Right atrium auricular region (tissue), 2 donors: ENCODE measurements at places on chromosomes 16 and 17. TPM values are rescaled to one million over a fixed set of nuclear protein-coding genes. Genes with fewer than 3 reads are reported as not detected.

Gene ABCA9
- total RNA-seq = 11.3 TPM

Gene KRTAP3-1
- total RNA-seq = not detected

Gene CLEC18B
- not detected for total RNA-seq

Gene CLDN9
- 0.39 TPM for total RNA-seq

Gene TM4SF5
- total RNA-seq = not detected

Gene WFDC1
- 3.3 TPM for total RNA-seq

Gene RAB26
- total RNA-seq = 1.4 TPM

Gene ZSCAN10
- total RNA-seq = not detected

Gene KCTD2
- total RNA-seq = 28.4 TPM

Gene RGS11
- total RNA-seq = 8.3 TPM

Gene CCT6B
- total RNA-seq = 1.9 TPM

Gene KRT36
- total RNA-seq = not detected
